ENCODE measurements at places on chromosomes 12 and 14.
A peak's percentile ranks its signal among the peaks of the same experiment; 100 is the strongest.

DNA sequence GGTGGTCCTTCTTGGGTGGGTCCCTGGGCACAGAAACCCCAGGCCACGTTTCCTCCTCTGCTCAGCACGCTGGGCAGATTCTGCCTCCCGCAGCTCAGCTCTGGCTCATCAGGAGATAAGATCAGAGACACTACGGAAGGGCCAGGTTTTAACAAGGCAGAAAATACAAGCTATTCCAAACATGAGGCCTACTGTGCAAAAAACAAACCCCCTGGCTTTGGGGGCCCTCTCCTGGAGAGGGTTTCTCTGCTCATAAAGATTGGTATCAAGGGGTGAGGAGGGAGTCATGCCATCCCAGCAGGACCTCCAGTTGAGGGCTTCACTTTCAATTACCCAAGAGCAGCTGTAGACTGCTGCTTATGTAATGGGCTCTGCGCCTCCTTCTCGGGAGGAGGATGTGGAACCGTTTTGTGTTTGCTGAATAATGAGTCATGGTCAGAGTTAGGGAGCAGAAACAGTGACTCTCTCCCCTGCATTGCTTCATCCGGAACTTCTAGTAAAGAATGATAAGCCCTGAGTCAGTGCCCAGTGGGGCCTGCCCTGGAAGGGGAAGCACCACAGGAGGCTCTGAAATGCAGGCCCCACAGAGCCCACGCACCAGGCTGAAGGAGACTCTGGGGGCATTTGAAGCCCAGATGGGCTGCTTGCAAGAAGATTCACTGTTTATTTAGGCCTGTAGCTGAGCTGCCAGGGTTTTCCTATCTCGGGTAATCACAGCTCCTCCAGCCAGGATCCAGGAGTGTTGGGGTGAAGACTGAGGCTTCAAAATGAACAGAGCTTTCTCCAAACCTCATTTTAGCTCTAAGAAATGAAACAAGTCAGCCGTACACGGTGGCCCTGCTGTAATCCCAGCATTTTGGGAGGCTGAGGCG lies 79.3 kb downstream of the SSPN start:
- DNase-seq, result peak; percentile 7

DNA sequence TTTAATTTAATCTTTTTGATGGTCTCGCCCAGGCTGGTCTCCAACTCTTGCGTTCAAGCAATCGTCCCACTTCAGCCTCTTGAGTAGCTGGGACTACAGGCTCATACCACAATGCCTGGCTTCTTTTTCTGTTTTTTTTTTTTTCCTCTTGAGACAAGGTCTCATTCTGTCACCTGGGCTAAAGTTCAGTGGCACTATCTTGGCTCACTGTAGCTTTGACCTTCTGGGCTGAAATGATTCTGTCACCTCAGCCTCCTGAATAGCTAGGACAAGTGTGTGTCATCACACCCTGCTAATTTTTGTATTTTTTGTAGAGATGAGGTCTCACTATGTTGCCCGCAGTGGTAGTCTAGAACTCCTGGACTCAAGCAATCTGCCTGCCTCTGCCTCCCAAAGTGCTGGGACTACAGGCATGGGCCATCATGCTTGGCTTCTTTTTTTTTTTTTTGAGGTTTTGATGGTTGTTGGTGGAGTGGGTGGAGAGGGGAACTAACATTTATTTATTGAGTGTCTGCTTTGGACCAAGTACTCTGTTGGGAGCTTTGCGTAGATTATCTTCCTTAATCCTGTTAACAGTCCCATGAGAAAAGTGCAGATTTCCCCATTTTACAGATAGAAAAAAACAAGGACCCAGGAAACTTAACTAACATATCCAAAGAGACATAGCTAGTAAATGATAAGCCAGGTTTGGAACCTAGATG lies 102.0 kb downstream of the DIP2B start:
- no peak for DNase-seq

GRCh38 chr12:80937391-80938238 lies at the start of gene LIN7A:
Gene LIN7A (minus strand): TSS chr12:80937934. CDS start chr12:80937722, 212 bp downstream.
- DNase-seq, result peak; percentile 43

GRCh38 chr12:46546634-46547273 lies 174.2 kb upstream of the SLC38A2 start:
- no peak for DNase-seq

DNA sequence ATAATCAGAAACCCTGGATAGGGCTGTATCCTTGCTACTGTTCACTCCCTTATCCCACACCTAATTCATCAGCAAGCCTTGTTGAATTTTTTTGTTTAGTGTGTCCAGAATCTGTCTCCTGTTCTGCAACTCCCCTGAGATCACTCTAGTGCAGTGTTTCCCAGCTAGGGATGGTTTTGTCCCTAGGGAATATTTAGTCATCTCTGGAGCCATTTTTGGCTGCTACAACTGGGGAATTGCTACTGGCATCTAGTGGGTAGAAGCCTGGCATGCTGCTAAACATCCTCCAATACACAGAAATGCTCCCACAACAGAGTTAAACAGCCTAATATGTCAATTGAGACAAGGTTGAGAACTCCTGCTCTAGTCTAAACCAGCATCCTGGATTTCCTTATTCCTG lies 248.0 kb downstream of the NPAS3 start:
- no peak for DNase-seq

DNA sequence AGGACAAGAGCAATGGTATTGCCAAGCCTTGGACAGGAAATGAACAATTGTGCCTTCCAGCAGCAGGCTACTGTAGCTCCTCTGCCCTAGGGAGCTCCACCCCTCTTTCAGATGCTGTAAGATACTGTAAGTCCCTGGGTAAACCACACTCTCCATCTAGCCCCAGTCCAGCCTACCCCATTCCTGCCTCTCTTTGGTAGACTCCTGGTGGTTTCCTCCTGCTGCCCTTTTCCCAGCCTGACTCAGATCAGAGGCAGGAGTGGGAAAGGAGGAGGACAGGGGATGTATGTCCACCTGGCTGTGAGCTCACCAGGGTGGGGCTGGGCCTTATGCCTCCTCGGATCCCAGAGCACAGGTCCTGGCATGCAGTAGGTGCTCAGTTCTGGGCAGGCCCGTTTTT lies 174.6 kb downstream of the ESRRB start:
- DNase-seq, result no peak

DNA sequence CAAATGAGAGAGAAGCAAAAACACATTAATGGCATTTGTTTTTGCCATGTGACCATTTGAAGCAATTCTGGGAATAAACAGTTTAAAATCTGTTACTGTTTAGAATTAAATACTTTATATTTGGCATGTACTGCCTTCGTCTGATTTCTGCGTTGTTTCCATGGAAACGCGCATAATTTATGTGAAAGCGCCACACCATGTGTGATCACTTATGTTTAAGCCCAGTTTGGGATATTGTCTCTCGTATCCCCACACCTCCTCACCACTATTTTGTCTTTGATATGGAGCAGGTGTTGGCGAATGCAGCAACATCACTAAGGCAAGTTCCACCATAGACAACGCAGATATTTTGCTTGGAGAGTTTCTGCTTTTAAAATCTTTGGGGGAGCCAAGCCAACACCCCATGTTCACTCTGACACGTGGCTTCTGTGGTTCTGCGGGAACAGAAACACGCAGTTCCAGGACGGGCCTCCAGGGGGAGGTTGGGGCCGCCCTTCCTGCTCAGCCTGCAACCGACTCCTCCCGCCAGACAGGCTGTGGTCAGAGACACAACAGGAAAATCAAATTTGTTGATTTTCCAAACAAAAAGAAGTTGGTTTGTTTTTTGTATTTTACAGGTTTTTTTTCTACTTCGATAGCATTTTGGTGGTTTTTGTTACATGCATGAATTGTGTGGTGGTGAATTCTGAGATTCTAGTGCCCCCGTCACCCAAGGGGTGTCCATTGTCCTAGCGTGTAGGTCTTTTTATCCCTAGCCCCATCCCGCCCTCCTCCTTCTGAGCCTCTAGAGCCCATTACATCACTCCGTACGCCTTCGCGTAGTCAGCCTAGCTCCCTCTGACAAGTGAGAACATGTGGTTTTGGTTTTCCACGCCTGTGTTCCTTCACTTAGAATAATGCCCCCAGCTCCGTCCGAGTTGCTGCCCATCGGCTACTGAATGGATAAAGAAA lies 101.9 kb upstream of the SFSWAP start:
- DNase-seq, result no peak

- no peak for DNase-seq
These were observed 202.7 kb upstream of the PRICKLE1 start for GRCh38 chr12:42792265-42792664.

GRCh38 chr12:18296909-18297280 lies 35.6 kb downstream of the PIK3C2G start:
- DNase-seq, result no peak

DNA sequence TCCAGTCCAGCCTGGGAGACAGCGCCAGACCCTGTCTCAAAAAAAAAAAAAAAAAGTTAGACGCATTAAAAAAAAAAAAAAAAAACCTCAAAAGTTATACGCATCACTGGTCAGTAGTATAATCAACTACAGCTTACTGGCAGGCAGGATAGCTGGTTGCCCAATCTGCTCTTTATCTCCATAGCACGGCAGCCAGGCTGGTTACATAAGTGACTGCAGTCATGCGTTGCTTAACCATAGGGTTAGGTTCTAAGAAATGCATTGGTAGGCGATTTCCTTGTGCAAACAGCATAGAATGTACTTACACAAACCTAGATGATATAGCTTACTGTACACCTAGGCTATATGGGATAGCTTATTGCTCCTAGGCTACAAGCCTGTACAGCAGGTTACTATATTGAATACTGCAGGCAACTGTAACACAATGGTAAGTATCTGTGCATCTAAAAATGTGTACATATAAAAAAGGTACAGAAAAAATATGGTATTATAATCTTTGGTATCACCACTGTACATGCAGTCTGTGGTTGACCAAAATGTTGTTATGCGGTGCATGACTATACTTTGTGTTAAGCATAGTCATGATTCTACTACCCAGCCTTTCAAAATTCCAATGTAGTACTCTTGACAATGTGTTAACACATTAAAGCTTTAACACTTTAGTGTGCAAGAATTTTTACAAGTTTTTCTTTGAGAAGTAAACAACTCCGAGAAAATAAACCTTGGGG lies 8.1 kb downstream of the L2HGDH start:
- DNase-seq, result no peak

GRCh38 chr14:93693914-93694313 lies 94.4 kb downstream of the PRIMA1 start:
- no peak for DNase-seq

DNA sequence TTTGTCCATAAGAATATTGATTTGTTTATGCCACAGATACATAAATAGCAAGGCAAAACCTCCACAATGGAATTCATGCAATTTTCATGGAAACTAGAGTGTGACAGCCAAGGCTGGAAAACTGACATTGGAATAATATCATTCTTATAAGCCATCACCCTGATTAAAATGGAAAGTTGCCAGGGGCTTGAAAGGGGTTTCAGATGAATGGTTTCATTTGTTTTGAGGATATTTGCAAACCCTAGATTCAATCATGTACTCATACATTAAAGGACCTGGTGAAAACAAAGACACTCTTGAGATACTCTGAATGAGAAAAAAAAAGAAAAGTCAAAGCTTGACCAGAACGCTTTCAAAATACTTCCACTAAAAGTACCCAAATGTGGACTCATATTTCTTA lies 205.7 kb downstream of the DIO2 start:
- no peak for DNase-seq

DNA sequence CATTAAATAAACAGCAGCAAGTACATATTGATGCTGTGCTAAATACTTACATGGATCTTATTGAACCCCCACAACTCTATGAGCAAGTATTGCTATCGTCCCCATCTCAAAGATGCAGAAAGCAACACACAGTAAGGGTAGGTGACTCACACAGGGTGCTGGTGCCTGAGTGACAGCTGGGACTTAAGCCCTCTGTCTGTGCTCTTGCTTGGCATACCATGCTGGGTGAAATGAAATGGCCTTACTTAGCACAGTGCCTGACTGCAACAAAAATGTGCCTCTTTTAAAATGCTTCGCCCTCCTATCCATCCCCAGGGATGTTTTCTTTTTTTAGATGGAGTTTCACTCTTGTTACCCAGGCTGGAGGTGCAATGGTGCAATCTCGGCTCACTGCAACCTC lies 788 bp downstream of the TEX52 start:
- no peak for DNase-seq

GRCh38 chr14:56027916-56028712 lies 90.1 kb upstream of the PELI2 start:
- no peak for DNase-seq

DNA sequence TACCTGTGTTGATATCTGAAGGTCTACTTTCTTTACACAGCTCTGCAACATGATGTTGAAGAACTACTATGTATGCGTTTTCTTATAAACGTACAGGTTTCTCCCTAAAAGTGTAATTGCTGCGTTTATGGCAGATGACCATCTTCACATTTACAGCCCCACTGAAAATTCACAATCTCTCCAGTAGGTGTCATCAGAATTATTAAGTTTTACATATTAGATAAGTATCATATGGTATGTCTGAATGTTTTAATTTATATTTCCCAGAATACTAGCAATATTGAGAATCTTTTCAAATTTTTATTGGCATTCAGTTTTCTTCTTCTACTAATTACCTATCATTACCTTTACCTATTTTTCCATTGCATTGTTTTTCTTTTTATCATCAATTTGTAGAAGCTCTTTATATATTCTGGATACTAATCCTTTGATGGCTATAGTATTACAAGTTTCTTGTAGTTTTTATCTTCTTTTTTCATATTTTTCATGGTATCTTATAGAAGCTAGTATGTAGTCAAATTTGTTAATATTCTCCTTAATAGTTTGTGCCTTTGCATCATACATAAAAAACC lies 123.5 kb downstream of the CAPZA3 start:
- no peak for DNase-seq

GRCh38 chr12:108457006-108457733 lies 57.9 kb upstream of the FICD start:
- peak; percentile 10 for DNase-seq

GRCh38 chr14:23568600-23569331 lies 1.2 kb upstream of the AP1G2 start:
- DNase-seq, result no peak

DNA sequence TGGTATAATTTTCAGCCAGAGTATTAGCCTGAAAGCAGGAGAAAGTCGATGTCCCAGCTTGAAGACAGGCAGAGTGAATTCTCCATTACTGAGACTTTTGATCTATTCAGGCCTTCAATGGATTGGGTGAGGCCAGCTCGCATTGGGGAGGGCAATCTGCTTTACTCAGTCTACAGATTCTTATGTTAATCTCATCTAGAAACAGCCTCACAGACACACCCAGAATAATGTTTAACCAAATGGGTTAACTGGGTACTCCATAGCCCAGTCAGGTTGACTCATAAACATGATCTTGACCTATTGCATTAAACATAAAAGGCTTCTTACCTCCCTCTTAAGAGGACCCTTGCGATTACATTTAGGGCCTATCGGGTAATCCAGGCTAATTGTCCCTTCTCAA lies 118.0 kb downstream of the KTN1 start:
- no peak for DNase-seq

- no peak for DNase-seq
These were observed 12.3 kb downstream of the GPX2 start for GRCh38 chr14:64930085-64930843.

- DNase-seq, result no peak
These were observed 21.3 kb downstream of the MLXIP start for GRCh38 chr12:122099856-122100255.

DNA sequence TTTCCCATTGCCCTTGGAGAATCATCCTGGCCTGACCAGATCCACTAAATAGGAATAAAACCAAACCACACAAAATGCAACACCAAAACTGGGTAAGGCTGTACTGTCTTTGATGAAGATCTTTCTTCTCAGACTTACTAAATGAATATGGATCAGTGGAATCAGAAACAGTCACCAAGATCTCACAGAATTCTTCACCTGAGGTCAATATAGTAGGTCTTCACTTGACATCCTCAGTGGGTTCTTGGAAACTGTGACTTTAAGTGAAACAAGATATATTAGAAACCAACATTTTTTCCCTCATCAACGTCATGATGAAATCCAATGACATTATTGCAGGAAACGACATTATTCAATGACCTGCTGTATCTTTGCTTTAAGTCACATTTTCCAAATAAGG lies 526.2 kb downstream of the FUT8 start:
- no peak for DNase-seq
